ENCODE measurements at places on chromosomes 11 and 22.

DNA sequence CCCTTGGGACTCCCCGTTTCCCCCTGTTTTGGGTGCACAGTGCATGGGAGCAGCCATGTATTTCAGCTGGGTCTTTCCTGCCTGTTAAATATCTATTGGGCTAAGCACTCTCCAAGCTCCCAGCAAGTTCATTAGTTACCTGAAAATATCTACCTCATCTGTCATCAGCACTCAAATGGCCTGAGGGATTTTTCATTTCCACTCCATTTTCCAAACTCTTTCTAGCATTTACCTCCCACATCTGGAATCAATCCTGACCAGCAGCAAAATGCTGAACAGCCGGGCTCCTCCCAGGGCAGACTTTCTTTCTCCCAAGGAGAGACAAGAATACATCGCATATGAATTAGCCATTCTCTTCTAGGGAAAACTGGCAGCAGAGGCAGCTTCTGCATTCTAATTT is 273.5 kb upstream of the MPPED2 start:
- DNase-seq: no peak

DNA sequence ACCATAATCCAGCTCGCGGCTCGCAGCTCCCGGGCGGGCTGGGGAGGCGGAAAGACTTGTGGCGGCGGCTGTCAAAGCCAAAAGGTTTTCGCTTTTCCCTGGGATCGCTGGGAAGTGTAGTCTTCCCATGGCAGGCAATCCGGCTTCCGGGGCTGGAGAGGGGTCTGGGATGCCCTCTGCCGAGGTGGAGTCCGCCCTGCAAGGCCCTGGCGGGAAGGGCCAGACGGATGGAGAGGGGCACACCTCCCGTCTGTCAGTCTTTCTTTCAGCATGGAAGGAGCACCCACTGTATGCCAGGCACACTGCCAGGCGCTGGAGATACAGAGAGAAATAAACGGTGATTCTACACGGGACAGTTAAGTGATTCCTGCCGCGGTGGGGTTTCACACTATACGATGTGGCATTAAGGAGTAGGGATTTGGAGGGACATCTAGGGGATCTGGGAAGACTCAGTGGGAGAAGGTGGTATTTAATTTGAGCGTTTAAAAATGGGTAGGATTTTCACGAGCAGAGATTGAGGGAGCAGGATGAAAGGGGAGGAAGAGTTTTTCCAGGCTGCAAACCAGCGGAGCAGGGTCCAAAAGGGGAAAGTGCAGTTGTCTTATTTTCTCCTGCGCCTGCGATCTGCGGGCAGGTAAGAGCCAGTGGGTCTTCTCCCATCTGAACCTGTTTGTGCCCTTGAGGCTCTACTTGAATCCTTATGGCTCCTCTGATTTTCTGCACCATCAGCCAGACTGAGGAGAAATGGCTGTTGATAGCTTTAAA is at the start of gene BACE1:
TSS of gene BACE1 (minus strand) at position 60 of the 765 bp plus-strand sequence. CDS start 461 bp downstream, outside the sequence.
- DNase-seq: no peak

- no peak for DNase-seq
Measured at GRCh38 chr11:120658071-120658423, 146.5 kb downstream of the GRIK4 start.

GRCh38 chr11:12043959-12044791 is 35.7 kb upstream of the DKK3 start:
- DNase-seq: peak; percentile 46

- DNase-seq: no peak
Measured at GRCh38 chr11:72951888-72952287, 137.7 kb downstream of the ATG16L2 start.

DNA sequence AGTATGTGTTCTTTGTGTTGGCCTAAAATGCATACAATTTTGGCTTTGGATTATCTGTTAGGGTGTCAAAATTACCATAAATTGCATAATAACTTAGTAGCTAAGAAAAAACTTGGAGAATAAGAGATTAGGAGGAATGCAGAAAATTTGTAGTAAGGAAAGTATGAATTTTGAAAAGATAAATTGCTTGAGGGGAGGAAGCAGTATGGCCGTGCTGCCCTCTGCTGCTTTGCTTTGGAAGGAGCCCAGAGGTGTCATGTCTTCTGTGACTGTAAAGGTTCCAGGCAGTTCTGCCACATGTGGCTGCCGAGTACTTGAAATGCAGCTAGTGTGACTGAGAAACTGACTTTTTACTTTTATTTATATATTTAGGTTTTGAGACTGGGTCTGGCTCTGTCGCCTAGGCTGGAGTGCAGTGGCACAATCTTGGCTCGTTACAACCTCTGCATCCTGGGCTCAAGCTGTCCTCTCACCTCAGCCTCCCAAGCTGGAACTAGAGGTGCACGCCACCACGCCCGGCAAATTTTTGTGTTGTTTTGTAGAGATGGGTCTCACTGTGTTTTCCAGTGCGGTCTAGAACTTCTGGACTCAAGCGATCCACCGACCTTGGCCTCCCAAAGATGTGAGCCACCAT is 1.8 kb downstream of the ADSL start:
- DNase-seq: no peak

GRCh38 chr11:125072218-125072960 is 9.3 kb downstream of the SLC37A2 start:
- no peak for DNase-seq
